ENCODE measurements at places on chromosomes 1 and 21.

DNA sequence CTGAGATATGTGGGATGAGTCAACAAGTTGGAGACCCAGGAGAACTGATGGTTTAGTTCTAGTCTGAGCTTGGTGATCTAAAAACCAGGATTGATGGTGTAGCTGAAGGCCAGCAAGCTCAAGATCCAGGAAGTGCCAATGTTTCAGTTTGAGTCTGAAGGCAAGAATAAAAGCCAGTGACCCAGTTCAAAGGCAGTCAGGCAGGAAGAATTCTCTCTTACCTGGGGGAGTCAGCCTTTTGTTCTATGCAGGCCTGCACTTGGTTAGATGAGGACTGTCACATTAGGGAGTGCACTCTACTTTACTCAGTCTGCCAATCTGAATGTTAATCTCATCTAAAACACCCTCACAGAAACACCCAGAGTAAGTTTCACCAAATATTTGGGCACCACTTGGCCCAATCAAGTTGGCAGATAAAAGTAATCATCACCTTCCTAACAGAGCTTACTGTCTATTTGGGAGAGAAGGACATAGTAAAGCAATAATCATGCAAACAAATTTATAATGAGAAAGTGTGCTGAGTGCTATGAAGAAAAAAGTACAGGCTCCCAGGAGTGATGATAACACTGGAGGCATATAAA is 63.4 kb downstream of the TSEN15 start:
- DNase-seq, result no peak

DNA sequence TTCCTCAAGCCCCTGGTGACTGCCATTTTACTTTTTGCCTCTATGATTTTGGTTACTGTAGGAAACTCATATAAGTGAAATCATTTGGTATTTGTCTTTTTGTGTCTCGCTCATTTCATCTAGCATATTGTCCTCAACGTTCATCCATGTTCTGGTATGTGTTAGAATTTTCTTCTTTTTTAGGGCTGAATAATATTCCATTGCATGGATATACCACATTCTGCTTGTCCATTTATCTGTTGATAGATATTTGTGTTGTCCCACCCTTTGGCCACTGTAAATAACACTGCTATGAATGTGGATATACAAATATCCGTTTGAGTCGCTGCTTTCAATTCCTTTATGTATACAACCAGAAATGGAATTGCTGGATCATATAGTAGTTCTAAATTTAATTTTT is 4.5 kb upstream of the GALNT2 start:
- DNase-seq, result no peak

- DNase-seq, result no peak
Observed at GRCh38 chr1:231376101-231376500, 38.0 kb downstream of the SPRTN start.

- DNase-seq, result no peak
Observed at GRCh38 chr21:15480160-15480559, 249.6 kb upstream of the USP25 start.

- DNase-seq, result no peak
Observed at GRCh38 chr1:205274041-205274691, 46.4 kb downstream of the TMCC2 start.

DNA sequence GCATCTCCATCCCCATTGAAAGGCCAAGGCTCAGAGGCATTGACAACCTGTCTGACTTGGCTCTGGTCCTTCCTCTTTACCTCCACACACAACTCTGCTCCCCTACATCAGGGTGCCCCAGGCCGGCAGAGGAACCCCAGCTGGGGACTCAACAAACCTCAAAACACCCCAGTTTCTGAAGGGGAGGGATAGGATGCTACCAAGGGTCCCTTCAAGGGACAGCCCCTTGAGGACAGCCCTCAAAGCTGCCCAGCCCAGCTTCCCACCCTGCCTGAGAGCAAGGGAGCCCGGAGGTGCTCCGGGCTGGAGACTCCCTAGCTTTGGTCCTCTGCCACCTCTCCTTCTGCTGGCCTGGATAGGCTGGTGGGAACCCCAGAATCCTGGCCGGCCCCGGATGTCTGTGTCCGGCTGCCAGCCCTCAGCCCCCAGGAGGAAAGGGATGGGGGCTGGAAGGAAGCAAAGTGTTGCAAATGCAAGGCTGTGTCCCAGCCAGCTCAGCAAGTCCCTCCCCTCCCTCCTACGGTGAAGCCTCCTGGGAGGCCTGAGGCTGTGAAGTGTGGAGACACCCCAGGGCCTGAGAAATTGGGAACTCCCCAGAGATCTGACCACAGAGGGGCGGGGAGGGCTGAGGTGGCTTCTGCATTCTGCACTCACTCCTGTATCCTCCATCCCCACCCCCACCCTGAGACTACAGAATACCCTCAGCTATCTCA is 1.1 kb upstream of the MARCKSL1 start:
- no peak for DNase-seq

GRCh38 chr1:220999872-221000863 is 120.9 kb downstream of the HLX start:
- DNase-seq, result no peak

- DNase-seq, result no peak
Observed at GRCh38 chr1:224894915-224895314, 34.6 kb upstream of the DNAH14 start.

DNA sequence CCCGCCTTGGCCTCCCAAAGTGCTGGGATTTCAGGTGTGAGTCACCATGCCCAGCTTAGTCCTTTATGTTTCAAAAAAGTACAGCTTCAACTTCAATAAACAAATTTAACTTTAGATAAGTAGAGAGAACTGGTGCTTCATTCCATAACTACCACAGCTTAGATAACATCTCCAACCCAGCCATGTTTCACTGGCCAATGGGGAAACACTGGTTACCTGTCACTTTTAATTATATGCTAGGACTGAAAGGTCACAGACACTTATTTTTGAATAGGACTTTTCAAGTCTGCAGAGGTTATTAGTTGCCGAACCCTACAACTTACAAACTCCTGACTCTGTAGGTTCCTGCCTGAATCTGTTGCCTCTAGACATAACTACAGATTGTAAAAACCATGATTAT is 56.5 kb upstream of the ST6GALNAC3 start:
- DNase-seq, result no peak

DNA sequence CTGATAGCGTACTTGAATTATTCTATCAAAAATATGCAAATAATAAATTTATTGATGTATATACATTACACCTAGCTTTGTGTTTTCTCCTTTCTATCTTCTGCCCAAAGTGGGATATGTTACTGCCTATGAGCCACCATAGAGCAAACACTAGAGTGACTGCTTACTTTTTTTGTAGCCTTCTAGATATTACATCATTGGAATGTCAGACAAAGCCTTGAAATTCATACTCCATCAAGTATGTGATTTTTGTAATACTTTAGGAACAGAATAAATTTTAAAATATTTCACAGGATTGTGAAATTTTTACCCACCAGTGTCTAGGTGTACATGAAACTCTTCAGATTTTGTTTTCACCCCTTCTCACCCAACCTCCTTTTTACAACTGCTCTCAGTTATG is 787.6 kb downstream of the USP25 start:
- no peak for DNase-seq

GRCh38 chr1:30089024-30089430 is 634.4 kb downstream of the MATN1 start:
- no peak for DNase-seq

DNA sequence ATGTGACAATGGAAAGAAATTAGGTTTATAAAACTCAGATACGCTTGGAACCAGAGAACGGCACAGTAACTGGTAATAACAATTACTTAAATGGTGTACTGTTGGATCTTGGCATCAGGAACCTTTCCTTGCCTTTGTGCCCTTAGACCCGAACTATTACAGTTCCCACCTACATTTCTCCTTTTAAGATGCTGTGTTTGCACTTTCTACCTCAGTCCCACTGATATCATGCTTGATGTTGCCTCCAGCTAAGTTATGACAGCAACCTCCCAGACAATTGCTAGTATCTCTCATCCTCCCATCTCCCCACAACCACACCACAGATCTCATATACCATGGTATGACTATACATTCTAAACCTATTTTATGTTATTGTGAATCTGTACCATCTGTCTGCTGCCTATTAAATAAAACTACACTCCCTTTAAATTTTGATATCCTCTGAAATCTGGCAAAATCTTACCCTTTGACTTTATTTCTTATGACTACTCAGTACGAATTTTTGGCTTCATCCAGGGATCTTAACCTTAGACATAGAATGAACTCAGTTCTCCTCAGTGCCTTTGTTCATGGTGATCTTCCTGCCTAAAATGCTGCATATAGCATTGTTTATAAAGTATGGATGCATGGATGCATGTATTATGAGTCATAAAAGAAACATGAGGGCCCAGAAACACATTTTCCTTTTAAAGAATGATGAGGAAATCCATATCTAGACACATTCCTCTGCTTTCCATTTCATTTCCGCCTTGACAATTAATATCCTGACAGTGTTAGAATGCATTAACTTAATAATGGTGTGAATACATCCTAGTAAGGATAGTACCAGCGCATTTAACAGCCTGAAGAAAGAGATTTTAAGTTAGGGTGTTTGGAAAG is 64.1 kb downstream of the LRRC8D start:
- DNase-seq, result no peak

GRCh38 chr21:41622831-41623548 is 115.0 kb upstream of the TMPRSS2 start:
- no peak for DNase-seq

- DNase-seq, result no peak
Observed at GRCh38 chr1:22591576-22591975, 28.3 kb downstream of the EPHA8 start.

DNA sequence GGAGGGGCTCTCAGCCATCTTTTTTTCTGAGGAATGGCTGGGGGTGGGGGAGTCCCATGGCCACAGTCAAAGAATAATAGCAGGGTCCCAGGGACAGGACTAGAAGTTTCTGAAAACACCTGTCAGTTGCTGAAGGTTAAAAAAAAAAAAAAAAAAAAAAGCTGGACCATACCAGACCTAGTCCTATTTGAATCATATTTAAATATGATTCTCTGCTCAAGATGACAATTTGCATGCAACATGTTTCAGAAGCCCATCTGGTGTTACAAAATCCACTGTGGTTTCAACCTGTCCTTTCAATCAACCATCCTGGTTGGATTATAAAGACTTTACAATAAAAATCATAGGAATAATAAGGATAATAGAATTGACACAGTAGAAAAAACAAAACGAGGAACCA is 153.7 kb downstream of the TENT5C start:
- no peak for DNase-seq

DNA sequence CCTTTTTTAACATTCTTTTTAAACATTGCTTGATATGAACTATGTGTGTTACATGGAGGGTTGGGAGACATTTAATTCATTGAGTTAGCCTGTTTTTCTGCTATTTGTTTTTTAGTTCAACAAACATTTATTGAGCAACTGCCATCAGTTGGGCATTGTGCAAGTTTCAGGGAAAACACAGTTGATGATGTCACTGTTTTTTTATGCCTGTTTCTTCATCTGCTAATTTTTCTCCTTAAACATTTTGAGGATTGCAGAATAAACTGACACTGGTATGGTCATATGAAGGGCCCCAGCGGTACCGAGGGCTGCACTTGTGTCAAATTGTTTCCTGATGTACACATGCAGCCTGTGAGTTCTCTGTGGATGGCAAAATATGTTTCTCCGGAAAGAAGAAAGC is 253.0 kb downstream of the FGGY start:
- DNase-seq, result no peak

DNA sequence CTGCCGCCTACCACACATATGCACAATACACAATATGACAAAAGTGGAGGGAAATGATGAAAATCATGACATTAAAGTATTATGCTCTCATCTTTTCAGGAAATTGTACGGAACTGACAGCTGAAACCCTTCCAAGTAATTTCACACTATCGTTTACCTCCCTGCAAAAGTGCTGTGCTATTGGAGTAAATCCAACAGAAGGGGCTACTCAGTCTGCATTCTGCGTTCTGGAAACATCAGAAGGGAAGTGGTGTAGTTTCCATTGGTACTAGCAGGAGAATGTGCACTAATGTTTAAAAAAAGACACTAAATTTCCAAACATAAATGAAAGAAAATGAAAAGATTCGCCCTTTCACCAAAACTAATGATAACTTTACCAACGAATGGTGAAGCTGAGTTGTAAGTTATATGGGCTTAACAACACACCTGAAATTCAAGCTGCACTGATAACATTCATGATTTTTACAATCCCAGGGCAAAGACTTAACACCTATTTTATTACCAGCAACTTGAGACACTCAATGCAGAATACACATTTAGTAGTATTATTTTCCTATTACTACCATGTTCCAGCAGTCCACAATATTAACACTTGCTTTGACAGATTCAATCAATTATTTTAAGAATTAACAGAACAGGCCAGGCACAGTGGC is 3.2 kb downstream of the DENND1B start:
- no peak for DNase-seq

- DNase-seq, result no peak
Observed at GRCh38 chr1:166088572-166088955, 78.2 kb downstream of the FAM78B start.

GRCh38 chr1:116667575-116668105 is at the start of gene IGSF3:
Gene IGSF3 (minus strand): TSS chr1:116667733. CDS start chr1:116666326, 1,407 bp downstream.
- DNase-seq, result peak; percentile 59

DNA sequence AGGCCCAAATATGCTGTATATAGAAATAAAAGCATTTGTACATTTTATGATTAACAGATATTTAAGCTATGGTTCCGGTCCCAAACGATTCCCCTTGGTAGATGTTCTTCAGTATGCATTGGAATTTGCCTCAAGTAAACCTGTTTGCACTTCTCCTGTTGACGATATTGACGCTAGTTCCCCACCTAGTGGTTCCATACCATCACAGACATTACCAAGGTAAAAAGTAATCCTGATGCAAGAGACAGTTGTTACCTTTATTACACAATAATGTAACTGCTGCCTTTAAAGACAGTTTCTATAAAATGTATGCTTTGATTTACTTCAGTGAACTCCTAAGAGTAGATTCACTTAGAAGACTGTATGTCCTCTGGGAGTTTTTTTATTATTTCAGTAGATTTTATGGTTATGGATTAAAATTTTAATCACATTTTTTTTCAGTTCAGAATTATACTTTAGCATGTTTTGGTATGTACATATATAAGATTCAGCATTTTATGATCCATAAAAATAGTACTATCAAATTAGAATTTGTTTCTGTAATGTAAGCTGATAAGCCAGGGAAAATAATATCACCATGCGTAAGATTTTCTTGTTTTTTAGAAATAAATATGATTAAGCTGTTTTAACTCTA is 96.5 kb downstream of the USP25 start:
- no peak for DNase-seq

- DNase-seq, result peak; percentile 48
Observed at GRCh38 chr1:167795810-167796740, 74.3 kb downstream of the MPZL1 start.

DNA sequence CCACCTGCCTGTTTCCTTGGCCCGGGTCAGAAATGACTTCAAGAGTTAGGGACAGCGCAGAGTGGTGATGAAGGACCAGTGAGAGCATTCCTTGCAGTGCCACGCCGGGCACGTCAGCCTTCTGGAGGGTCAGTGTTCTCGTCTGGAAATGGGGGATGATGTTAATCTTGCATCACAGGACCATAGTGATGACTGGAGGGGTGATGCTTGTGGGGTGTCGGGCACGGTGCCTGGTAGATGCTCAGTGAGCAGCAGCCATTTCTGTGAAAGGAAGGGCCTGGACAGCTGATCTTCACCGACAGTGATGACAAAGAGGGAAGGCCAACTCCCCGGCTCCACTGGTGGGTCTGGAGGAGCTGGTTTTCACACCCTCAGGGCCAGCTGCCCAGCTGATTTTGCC is 56.2 kb downstream of the DDX20 start:
- DNase-seq, result no peak
